GF-D8 (cell line): ENCODE measurements at places on chromosomes 7 and 10.

GRCh38 chr7:44935016-44935415 is 43.8 kb downstream of the MYO1G start:
- no peak for DNase-seq

DNA sequence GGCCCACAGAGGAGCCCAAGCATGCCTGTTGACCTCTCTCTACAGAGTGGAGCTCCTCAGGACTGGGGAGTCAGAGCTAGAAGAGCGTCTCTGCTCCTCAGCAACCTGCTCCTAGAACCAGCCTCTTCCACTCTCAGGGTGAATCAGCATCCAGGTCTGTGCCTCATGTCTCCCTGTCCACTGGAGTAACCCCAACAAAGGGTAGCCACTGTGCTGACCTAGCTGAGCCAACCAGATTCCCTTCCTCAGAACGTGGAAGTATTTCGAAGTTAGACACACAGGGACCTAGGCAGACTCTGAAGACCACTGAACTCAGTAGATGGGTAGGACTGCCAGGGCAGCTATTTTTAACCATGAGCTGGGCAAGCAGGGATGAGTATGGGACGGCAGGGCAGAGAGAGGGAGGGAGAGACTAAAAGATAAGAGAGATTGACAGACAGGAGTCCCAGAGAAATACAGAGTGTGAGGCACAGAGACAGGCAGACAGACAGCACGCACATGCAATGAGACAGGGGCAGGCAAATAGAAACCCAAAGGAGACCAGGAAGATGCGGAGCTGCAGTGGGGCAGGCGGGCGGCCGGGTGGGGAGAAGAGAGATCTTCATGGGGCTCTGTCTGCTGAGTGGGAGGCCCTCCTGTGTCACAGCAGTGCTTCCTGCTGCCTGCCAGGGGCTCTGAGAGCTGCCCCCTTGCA is 56.7 kb downstream of the OSBPL3 start:
- DNase-seq = no peak

- DNase-seq = peak; percentile 30
Measured at GRCh38 chr10:306007-306674, 170.9 kb downstream of the ZMYND11 start.

- DNase-seq = no peak
Measured at GRCh38 chr7:103915680-103916357, 73.6 kb downstream of the RELN start.

DNA sequence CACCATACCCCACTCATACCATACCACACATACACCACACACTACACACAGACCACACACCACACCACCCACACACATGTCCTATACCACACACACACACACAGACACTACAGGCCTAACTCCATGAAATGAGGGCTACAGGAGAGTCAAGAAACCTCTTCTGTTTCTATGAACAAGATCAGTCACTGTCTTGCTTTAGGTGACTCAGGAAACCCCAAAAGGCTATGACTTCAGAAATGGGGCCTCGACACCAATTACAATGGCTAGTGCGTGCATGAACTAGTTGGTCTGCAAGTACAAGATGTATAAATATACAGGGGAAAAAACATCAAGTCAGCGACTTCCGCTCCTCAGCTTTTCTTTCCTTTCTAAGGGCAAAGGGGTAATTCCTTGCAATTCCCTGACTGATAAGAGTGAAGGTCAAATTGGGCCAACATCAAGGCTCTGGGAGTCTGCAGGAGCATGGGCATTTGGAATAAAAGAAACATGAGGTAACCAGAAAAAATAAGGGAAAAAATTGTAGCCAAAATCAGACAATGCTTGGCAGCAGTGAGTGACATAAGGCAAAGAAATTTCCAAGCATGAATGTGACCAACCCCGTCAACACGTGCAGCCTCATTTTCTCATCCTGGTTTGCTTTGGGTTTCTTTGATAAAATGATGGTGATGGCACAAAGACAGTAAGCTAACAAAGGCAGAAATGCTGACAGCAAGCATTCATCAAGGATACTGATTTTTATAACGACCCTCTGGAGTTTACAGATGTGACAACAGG is 1.5 kb downstream of the PKD1L1 start:
- DNase-seq = no peak

DNA sequence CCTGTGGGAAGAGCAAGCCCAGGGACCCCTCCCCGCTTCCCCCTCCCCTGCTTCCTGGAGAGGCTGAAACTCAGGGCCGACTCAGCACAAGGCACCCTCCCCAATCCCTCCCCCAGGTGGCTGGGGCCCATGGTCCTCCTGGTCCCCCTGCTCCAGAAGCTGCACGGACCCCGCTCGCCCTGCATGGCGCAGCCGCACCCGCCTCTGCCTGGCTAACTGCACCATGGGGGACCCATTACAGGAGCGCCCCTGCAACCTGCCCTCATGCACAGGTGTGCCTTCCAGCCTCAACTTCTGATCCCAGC is 19.7 kb upstream of the ZNF862 start:
- no peak for DNase-seq

GRCh38 chr7:78383096-78383880 is 584.7 kb downstream of the PHTF2 start:
- DNase-seq = no peak

- DNase-seq = no peak
Measured at GRCh38 chr7:159128767-159129166, 15.9 kb downstream of the VIPR2 start.

- DNase-seq = no peak
Measured at GRCh38 chr7:28328822-28329660, 83.3 kb upstream of the CREB5 start.

DNA sequence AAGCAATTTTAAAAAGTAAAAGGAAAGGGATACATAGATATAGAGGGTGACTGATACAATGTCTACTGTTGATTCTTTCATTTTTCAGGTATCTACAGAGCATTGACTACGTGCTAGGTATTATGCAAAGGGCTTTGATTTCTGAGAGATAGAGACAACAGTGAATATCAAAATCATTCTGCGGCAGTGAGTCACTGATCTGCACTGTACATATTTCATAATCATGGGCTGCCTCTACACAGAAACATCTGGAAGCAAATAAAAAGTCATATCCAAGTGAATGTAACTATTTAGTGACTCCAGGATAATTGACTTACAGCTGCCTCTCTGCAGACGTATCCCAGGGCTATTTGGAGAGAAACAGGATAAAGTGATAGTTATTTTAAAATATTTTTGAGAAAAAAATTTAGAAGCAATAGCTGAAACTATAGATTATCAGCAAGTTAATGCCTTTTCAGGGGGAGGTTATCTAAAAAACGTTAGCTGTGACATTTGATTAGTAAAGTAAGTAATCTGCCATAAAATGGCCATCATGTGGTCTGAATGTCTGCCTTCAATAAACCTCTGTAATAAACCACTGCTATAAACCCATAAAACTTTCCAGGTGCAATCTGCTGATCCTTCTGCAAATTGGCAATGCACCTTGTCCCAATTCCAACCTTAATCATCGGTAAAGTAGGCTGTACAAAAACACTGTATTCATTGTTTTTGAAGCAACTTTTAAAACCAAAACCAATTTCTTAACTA is 43.7 kb downstream of the CPXM2 start:
- no peak for DNase-seq

DNA sequence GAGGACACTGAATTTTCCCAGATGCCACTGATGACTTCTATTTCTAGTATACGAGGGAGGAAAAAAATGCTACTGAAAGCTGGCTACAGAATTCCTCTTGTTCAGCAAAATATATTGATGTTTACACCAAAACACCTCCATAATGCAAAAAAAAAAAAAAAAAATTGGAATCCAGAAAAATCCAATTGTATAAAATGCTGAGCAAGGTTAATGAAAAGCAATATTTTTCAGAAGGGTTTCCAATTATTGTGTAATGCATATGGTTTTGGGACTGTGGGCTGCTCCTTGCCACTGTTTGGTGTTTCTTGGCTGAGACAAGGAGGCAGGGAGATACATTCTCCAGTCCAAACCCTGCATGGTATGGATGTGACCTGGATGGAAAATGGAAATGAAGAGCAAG is 83.8 kb downstream of the LSM5 start:
- no peak for DNase-seq

GRCh38 chr10:94097656-94098055 is 103.9 kb downstream of the PLCE1 start:
- DNase-seq = no peak

DNA sequence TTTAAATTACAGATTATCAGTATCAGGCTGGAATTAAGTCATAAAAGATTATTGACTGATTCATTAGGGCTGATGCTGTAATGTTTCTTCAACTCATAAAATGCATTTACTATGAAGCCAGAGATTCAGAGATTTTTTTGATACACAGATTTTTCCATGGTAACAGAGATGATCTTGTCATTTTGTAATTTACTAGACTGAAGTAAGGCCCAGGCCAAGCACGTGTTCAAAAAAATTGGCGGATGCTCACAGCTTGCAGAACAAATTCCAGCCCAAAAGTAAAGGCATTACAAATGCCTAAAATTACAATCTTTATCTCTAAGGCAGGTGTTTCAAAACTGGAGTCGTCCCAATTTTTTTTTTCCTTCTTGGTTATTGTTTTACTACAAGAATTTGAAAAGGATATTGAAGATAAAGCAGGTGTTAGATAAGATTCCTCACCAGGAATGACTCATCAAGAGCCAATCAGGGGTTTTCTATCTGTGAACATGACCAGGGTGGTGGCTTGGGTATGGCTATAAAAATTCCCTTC is 78.4 kb upstream of the MEOX2 start:
- no peak for DNase-seq

DNA sequence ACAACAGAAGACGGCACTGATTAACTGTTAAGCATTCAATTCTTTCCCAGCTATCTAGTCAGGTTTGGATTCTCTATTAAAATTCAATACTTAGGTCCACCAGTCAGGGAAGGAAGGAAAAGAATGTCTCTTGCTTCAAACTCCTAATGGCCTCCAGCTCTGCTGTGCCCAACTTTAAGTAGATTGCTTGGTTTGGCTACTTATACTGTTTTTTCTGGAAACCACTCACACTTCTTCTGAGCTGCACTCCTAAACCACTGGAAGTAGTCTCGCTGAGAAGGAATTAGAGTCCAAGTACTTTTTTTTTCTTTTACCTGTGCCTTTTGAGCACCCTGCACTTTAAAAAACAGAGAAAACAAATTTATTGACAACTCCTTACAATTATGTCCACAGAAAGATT is 26.7 kb upstream of the COL1A2 start:
- DNase-seq = no peak

DNA sequence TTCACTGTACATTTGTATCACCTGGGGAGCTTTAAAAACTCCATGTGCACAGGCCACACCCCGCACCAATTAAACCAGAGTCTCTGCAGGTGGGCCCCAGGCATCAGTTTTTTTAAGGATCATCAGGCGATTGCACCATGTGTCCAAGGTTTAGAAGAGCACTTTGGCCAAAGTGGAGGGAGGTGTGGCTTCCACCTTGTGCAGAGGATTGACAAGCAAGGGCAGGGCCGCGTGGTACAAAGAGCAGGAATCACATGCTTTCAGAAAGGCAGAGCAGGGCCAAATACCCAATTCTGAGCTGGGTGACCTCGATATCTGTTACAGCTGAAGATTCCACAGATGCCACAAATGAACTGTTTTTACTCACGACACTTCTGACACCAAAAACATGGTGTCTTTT is 52.4 kb downstream of the NOC3L start:
- no peak for DNase-seq

- no peak for DNase-seq
Measured at GRCh38 chr10:78513986-78514385, 480.3 kb downstream of the RPS24 start.

- DNase-seq = no peak
Measured at GRCh38 chr7:159024280-159024951, 120.3 kb downstream of the VIPR2 start.

DNA sequence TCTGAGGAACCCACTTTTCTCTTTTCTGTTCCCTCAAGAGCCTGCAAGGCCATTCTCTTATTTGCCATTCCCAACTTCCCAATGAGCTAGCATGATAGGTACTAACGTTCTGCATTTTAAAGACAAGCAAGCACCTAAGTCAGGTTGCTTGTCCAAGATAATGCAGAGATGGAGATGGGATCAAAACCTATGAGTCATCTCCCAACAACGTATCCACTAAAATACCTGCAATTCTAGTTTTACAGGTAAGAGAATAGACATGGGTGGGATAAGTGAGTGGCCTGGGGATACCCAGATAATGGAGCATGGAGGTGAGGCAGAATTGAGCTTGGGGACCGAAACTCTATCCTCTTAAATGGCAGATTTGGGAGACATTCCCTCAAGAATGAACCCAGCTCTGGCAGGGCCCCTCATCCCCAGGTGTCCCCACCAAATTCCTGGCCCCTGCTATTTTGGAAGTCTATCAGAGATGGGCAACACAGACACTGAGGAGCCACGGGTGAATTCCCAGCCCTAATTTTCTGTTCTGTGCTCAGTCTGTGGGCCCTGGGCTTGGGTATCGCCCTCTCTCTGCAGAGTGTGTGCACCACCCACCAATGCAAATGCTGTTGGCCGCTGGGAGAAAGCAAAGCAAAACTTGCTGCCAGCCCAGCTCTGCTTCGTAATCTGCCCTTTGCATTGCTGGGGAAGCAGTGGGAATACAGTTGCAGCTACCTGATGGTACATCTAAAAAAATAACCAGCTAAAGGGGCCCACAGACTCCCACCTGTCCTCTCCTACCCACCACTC is 98.3 kb downstream of the KCNMA1 start:
- no peak for DNase-seq

DNA sequence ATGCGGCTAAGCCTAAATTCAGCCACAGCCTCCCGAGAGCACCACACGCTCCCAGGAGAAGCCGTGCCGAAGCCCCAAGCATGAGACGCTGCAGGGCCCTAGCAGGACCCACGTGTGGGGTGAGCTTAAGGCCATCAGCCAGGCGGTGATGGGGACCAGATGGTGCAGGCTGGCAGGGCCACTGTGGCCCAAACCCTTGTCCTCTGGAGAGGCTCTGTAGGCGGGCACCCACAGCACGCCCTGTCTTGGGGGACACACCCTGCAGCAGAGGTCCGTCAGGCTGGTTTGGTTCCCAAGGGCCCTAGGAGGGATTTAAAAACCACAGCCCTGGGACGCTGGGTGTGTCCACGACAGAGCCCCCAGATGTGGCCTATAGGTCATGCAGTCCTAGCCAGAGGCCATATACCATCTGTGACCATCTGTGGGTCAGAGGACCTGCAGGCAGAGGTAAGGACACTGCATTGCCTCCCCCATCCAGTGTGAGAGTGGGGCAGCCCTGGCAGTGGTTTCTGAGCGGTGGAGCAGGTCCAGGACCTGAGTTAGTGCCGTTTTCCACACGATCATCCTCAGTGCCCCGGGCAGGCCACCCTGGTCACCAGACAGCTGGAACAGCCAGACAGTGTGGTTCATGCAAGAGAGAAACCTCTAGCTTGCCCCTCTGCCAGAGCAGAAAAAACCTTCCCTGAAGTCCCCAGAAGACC is 39.6 kb upstream of the INPP5A start:
- DNase-seq = no peak

- no peak for DNase-seq
Measured at GRCh38 chr7:149496642-149497391, 792 bp downstream of the ZNF746 start.

- DNase-seq = no peak
Measured at GRCh38 chr10:127945948-127946711, 39.2 kb downstream of the PTPRE start.

DNA sequence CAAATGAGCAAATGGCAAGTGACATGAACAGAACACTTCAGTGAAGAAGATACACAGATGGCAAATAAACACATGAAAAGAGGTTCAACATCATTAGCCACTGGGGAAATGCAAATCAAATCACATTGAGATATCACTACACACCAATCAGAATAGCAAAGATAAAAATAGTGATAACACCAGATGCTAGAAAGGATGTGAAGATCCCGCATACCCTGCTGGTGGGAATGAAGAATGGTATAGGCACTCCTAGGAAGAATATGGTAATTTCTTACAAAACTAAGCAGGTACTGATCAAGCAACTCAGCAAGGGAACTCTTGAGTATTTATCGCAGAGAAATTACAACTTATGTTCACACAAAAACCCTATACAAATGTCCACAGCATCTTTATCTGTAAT is 11.2 kb downstream of the LAMB4 start:
- DNase-seq = no peak
